ENCODE measurements at places on chromosomes 6 and 20.

- no peak for DNase-seq
Observed at GRCh38 chr6:130185658-130186057, 37.1 kb downstream of the SAMD3 start.

DNA sequence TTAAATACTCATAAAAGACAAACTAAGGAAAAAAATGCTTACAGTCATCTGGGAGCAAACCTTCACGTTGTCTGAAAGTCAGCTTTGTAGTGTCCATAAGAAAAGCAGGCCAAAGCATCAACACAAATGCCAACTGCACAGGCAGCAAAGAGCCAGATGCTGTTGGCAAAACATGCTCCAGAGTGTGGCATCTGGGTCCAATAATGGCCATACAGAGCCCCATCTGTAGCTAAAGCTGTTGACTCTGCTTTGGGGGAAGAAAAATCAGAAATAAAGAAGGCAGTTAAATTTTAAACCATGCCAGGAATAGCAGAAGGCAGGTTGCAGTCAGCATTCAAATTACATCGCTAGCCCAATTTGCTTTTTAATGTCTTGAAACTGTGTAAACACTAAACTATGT is 776.3 kb downstream of the EYS start:
- DNase-seq: no peak

DNA sequence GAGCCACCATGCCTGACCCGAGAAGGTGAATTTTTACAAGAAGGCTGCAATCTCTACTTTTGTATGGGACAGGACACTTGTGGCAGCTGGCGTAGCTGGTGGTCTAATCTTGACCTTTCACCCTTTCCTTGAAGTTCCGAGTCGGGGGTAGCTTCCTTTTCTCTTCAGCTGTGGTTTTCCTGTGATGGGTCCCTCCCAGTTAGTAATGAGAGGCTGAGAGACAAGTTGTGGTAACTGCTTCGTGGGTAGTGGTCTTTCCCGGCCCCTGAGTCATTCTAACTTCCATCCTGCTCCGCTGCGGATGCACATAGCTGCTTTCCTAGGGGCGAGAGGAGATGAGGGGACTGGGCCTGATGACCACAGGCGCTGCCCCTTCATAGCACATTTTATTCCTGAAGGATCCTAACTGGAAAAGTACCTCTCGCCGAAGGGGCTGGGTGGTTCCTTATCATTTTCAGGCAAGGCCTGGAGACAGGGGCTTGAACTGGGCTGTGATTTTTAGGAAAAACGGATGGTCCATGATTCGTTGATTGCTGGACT is 3.1 kb downstream of the SYNJ2 start:
- no peak for DNase-seq

GRCh38 chr20:54477191-54477955 is 2.0 kb downstream of the DOK5 start:
- no peak for DNase-seq

DNA sequence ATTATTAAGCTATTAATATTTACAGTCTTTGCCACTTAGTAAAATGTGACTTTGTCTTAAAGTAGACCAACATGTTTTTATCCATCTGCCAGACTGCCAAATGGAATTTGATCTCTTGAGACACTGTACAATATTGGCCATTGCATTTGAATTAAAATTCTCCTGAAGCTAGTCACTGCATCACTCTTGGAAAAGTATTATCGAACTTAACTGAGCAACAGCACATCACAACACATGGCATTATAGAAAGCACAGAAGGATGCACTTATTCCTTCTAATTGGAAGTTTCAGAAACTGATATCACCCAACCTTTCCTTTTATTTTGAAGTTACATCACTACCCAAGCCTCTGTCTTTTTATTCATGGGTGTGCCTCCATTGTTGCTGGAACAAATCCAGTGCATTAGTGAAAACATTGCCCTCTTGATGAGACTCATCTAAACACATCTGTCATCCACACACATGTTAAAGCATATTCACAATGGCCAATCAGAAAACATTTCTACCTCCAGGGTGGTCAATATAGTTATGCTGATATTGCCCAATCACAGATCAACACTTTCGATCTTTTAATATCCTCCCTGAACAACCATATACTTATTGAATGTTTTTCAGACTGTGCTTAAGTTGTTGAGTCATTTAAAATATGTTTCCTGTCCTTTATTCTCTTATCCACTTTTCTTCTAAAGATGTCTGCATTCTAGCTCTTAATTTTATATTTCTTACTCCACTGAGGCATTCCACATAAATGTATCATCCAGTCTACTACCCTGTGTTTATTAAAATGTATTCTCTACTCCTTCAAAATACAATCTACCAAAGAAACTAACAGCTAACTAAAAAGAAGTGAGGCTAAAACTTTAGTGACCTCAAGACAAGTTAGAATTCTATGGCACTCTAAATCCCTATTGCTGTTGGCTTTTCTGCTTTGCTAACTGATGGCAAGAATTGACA is 535.0 kb downstream of the RFPL4B start:
- no peak for DNase-seq

DNA sequence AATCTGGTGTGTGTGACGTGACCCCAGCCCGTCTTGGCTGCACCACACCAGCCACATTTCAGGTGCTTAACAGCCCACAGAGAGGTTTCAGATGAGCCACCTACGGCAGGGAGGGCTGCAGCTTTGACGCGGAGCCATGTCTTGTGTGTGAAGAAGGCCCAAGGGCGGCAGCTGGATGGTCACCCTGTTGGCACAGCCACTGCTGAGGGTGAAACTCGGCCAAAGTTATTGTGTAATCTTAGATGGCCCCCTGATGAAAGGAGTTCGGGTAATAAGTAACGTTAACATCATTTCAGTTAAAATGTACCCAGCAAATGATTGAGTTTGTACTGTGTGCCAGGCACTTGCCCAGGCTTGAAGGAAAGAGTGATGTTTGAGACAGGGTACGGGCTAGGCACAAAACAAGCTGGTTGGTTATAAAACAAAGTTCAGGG is 97.2 kb downstream of the SSR1 start:
- DNase-seq: no peak

DNA sequence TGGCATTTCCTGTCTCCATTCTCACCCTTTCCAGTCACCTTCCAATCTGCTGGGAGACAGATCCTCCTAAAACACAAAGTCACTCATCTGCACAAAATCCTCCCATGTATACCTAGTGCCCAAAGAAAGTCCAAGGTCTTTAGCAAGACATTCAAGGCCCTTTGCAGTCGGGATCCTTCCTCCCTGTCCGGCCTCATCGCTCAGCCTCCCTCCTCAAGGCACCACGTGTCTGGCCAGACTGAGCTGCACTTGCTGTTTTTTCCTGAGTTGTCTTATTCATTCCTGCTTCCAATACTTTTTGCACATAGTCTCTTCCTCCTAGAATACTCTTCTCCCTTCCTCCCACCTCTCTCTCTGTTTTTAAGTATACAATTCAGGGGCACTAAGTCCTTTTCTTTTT is 1.4 kb downstream of the TRIM15 start:
- DNase-seq: no peak

GRCh38 chr6:156379392-156380289 is 397.5 kb upstream of the ARID1B start:
- DNase-seq: no peak

- no peak for DNase-seq
Observed at GRCh38 chr6:51578994-51579393, 508.4 kb downstream of the PKHD1 start.

GRCh38 chr20:33653218-33653899 is 8.8 kb upstream of the C20orf144 start:
- DNase-seq: peak; percentile 31

DNA sequence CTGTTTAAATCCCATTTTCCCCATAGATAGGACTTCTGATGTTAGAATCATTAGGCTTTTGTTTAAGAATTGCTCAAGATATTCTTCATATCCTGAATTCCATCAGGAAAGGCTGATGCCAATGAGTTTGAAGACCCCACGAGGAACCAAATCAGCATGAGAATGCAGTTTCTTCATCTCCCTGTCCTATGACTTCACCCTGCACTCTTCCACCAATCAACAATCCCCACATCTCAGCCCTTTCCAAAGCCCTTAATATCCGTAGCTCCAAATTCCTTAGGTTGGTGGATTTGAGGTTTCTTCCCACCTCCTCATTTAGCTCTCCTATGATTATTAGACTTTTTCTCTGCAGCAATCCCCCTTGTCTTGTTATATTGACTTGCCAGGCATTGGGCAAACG is 88.3 kb upstream of the PRND start:
- DNase-seq: no peak

- DNase-seq: no peak
Observed at GRCh38 chr6:148608199-148608951, 138.5 kb upstream of the UST start.

DNA sequence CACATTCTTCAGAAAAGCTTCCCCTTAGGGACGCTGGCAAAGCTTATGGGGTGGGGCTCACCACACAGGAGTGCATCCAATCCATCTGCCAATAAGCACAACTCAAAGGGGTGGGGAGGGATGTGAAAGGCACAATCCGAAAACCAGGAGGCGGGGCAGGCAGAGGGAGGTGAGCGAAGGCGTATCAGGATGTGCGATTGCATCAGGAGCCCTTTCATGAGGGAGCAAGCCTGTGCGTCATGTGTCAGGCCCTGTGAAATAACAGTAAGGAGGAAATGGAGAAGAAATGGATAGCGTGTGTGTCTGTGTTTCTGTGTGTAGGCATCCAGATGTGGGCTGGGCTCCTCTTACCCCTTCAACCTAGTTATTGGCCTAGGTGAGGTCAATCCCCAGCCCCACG is 382.4 kb upstream of the CDH4 start:
- DNase-seq: no peak

GRCh38 chr6:125312478-125312877 is 10.7 kb upstream of the HDDC2 start:
- DNase-seq: no peak

DNA sequence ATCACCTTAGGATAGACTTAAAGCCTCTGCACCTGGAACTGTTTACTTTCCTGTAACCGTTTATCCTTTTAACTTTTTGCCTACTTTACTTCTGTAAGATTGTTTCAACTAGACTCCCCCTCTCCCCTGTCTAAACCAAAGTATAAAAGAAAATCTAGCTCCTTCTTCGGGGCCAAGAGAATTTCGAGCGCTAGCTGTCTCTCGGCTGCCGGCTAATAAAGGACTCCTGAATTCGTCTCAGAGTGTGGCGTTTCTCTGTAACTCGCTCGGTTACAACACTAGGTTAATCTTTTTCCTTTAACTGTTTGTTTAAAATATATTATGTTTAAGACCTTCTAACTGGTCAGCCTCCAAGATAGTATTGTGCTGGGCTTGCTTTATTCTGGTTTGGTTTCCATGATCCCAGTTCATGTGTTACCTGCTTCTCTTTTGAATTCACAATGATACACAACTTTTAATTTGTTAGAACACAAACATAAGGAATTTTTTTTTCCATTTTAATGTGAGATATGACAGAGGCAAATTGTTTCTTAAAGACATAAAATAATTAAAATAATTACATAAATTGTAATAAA is 8.7 kb upstream of the NQO2 start:
- no peak for DNase-seq

DNA sequence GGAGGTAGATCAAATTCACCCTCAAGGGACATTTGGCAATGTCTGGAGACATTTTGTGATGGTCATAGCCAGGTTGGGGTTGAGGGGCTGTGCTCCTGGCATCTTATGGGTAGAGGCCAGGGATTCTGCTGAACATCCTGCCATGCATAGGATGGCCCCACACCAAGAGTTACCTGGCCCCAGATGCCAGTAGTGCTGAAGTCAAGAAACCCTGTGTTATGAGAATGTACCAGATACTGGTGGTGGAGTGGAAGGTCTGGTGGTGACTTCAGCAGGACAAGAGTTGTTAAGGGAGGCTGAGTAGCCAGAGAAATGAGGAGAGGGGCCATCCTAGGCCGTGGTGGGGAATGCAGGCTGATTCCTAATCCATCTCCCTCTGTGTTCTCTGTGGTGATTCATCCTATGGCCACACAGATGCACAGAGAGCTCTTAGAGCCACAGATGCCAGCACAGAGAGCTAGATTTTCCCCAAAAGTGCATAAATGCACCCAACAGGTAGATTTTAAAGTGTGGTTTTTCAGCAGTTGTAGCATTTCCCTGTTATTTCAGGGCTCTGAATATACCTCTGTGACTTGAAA is 43.6 kb downstream of the CDYL start:
- no peak for DNase-seq

DNA sequence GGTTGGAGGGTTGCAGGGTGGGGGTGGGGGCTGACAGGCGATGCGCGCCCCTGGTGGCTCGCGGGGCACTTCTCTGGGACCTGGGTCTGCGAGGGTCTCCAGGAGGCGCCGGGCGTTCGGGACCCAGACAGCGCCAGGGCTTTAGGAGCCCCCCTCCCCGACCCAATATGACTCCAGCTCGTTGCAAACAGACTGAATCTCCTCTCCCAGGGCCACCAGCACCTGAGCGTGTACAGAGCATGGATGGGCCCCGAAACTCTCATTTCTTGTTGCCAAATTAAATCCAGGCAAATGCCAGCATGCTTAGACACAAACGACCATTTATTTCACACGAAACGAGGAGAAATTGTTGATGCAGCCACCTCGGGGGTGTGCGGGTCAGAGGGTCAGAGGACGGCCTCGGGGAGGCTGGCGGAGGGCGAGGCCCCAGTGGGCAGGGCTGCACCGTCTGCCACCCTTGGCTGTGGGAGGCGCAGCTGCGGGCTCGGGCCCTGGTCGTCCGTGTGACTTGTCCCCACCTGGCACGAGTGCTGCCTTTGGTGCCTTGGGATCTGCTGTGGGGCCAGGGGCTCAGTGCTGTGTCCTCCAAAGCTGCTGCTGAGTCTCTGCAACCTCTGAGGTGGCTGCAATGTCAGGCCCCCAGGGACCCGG is 20.9 kb upstream of the GATA5 start:
- DNase-seq: no peak

GRCh38 chr20:25254986-25255680 is 7.2 kb downstream of the PYGB start:
- DNase-seq: no peak

- DNase-seq: no peak
Observed at GRCh38 chr6:143441680-143442545, 8.6 kb downstream of the ADAT2 start.

- DNase-seq: no peak
Observed at GRCh38 chr6:163754866-163755265, 340.3 kb downstream of the QKI start.

DNA sequence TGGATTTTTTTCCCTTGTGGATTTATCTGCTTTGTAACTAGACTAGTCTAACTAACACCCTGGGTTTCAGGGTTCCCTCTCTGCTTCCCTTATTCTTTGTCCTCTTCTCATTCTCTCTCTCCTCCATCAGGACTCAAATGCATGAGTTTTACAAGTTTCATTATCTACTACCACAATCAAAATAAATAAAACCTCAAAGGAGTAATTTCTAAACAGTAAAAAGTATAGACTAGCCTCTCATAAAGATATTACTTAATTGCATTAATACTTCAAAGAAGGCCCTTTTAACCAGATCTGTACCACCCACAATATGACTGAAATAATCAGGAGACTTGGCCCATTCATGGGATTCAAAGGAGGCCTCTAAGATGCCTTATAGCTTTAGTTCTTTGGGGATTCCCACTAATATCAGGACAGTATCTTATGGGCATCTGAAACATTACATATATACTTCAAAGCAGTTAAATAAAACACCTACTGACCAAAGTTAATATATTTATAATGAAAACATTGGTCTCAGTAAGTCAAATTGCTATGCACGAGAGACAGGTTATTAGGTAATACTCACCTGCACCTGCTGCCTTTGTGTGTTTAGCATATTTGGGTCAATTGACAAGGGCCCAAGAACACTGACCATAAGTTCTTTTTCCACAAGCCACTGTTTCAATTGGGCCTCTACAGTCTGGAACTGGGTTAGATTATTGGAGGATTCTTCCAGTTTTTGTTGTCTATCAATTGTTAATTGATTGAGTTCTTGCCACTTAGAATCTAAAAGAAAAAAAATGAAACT is 85.7 kb downstream of the DST start:
- DNase-seq: no peak

- no peak for DNase-seq
Observed at GRCh38 chr20:22462975-22463914, 121.1 kb downstream of the FOXA2 start.

Data from DMS79 (cell line).